Sciatic nerve (tissue), 2 donors: ENCODE measurements at places on chromosomes 11 and 22.

- DNase-seq, result no peak
Observed at GRCh38 chr22:47617186-47617585, 854.7 kb downstream of the TBC1D22A start.

DNA sequence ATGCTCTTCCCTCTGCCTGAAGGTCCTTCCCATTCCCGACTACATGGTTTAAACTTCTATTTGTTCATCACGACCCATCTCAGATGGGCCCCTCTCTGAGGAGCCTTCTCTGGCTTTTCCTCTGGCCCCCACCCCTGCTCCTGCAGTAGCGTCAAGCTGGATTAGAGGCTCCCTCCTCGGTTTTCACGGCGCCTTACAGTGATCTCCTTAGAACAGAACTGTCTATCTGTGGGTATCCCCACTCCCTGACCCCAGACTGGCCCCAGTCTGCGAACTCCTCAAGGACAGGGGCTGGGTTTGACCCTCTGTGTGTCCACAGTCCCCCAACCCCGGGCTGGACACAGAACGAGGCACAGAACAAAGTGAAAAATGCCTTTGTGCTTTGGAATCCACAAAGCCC, 2.8 kb downstream of the PLEKHB1 start:
- no peak for DNase-seq

GRCh38 chr22:30733181-30733631, 38.5 kb downstream of the OSBP2 start:
- DNase-seq, result no peak

GRCh38 chr22:26450453-26451185, 21.6 kb downstream of the ASPHD2 start:
- no peak for DNase-seq

GRCh38 chr11:131999084-131999483, 628.7 kb downstream of the NTM start:
- no peak for DNase-seq

DNA sequence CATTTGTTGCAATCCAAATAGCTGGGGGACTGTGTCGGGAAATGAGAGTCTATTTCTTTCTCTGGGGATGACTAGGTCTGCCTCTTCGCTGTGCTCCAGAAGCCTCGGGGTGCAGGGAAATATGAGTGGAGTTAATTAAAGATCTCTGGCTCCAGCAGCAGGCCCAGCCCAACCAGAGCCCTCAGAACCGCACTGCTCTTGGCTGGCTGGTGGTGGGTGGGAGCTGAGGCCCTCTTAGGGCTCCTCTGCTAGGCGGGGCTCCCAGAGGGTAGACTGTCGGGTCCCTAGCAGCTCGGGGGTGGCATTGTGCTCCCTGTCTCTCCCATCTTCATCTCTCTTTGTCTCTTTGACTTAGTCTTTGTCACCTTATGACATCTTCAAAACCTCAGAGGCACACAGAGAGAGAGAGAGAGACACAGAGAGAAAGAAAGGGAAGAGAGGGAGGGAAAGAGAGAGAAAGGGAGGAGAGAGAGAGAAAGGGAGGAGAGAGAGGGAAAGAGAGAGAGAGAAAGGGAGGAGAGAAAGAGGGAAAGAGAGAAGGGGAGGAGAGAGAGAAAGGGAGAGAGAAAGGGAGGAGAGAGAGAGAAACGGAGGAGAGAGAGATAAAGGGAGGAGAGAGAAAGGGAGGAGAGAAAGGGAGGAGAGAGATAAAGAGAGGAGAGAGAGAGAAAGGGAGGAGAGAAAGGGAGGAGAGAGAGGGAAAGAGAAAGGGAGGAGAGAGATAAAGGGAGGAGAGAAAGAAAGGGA, 20.2 kb downstream of the MPPED1 start:
- DNase-seq, result no peak

- DNase-seq, result peak; percentile 92
Observed at GRCh38 chr22:41940832-41941765, 5.9 kb downstream of the CENPM start.

DNA sequence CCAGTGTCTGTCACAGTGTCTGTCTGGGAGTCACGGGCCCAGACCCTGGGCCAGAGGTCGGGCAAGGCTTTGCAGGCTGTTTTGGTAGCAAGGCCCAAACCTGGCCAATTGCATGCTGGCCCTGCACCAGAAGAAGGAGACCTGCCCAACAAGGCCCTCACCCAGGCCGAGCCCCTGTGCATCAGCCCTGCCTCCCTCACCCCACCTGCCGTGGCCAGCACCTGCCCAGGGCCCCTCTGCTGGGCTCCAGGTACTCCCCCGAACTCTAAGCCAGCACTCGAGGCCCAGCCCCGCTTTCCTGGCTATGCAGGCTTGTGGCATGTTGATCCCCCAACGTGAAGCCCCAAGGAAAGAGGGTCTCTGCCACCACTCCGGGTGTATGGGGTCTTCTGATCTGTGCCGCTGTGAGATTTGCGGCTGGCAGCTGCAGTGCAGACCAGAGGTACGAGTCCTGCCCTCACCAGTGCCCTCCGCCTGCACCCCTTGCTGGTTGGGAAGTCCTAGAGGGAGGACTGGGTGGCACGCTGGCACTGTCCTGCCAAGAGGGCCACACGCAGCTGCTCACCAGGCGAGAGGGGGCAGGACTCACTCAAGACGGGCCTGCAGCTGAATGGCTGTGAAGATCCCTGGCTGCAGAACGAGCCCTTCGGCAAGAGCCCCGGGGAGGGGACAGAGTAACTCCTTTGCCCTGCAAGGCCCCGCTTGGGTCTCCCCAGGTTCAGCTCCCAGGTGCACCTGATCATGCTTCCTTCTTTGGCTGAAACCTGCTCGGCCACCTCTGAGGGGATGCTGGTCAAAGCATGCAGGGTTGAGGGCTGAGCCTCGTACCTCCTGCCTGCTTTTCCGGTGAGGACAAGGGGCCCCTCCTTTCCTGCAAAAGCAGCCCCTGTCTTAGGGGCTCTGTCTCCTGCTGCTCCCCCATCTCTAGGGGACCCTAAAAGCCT, 6.7 kb upstream of the SEPTIN5 start:
- DNase-seq, result no peak

DNA sequence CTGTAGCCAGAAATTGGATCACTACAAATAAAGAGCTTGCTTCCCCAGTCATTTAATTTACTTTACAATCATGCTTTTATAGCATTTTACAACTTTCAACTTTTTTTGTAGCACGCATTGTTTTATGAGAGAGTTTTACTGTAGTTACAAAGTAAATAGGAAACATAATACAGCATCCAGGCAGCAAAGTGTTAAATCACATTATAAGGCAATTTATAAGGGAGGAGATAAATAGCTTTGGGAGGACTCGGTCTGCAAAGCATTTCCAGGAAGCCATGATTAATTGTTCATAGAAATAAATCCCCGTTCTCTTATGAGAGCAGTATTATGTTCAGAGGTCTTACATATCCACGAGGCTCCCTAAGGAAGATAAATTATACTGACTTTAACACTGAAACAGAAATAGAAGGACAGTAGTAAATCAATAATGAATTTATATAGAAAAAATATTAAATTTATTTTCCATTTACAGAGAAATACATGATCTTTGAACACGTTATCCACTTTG, 792.6 kb upstream of the RAG2 start:
- DNase-seq, result no peak

DNA sequence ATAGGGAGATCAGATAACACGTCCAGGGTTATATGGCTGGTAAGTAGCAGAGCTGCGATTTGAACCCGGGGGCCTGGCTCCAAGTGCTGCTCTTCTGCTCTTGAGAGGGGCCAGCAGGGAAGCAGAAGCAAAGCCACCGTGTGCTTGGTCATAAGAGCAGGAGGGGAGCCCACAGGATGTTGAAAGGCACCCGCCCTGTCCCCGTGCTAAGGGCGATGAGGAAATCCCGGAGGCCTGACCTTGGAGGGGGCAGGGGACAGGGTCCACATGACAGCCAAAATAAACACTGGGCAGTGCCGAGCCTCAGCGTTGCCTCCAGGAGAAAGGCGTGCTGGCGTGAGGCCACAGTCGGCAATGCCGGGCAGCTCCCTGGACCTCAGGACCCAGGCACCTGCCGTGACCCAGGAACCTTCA, 28.8 kb downstream of the TOM1 start:
- peak; percentile 64 for DNase-seq
